BE2C (cell line): ENCODE measurements at places on chromosomes 5 and 9.

DNA sequence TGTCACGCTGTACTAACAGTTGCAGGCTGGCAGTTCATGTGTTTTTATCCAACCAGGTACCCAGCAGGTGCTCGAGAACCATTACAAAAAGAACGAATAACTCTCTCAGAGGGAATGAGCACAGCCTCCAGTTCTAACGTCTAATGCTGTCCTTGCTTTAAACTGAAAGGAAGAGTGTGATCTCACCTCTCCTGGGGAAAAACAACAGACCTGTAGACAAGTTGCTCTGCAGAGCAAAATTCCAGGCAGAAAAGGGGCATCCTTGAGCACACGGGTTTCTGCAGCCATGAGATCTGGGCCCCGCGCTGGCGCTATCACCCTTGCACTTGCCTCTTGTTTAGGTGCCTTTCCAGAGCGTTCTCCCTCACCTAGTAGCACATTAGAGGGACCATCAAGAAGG lies 92.5 kb upstream of the DNAH5 start:
- no peak for DNase-seq

GRCh38 chr5:96439477-96440184 lies 6.6 kb upstream of the PCSK1 start:
- DNase-seq: no peak

- DNase-seq: no peak
These were observed 4.9 kb downstream of the TRIM52 start for GRCh38 chr5:181255836-181256578.

DNA sequence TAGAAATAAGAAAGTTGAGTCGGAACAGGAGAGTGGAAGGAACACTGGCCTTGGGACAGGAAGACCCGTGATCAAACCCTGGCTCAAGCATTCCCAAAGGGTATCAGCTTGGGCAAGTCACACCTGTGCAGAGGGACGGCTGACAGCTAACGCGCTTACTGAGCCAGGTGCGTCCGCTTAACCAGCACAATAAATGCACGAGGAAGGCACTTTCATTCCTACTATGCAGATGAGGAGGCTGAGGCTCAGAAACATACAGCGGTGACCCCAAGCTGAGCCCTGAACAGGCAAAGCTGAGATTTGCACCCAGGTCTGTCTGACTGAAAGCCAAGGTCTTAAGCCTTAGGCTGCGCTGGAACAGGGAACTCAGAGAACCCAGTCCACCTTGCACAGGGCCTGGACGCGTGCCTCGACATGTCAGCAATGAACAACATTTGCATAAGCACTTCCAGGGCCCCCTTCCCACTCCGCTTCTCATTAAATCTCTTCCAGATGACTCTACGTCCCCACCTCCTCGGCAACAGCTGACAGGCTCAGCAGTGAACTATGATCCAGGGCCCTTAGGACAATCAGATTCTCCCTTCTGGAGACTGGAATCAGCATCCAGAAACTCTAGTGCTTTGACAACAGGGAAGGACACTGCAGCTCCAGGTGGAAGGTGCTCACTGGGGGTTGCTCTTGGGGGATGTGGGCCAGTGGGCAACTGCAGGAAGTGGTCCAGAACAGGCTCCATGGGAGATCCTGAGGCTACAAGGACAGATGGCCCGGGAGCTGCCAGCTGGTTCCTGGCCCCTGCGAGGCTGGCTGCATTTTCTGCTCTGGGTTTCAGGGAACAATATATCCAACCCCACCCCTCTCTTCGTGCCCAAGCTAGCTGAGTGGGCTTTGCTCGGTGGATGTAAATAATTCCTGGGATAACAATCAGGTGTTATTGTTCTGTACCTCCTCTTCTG lies 35.2 kb downstream of the SH3PXD2B start:
- peak; percentile 50 for DNase-seq

GRCh38 chr5:170720179-170720578 lies 63.3 kb upstream of the GABRP start:
- no peak for DNase-seq

DNA sequence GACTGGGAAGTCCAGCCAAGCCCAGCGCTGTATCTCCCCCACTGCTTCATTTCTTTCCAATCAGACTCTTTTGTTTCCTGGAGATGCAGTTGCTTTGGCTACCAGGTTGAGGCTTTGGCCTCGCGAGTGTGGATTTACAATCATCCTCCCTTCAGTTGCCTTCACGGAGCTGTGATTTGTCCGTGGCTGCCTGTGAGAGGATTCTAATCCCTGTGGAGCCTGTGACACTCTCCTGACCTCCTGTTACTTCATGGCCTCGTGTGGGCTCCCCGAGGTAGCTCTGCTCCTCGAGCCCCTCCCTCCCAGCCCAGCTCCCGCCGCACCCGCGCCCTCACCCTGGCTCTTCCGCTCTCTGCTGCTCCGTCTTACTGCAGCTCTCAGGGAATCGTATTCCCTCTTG lies 107.2 kb upstream of the STC2 start:
- no peak for DNase-seq

DNA sequence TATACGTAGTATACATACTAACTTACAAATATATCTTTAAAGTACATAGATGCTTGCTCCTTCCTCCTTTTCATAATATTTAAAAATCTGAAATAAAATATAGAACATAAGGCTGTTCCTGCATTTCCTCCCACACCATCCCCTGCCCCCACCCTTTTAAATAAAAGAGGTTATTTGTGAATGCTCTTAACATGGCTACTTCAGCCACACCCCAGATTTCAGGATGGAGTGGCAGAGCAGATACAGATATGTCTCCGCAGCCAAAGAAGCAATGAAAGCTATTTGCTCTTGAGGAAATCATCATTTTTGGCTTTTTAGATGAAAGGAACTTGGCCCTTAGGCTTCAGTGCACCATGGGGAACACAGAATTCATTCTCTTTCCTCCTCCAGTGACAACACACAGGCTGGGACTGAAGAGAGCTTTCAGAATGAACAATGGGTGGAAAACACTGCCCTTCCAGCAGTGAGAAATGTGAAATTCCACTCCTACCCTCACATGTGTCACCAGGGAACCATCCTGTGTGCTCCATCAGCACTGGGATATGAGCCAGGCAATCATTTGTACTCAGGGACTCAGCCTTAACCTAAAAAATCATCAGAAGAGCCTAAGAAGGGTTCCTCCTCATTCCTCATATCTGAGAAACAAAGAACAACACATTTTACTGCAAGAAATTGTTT lies 134.3 kb downstream of the PPP2R2B start:
- DNase-seq: no peak

DNA sequence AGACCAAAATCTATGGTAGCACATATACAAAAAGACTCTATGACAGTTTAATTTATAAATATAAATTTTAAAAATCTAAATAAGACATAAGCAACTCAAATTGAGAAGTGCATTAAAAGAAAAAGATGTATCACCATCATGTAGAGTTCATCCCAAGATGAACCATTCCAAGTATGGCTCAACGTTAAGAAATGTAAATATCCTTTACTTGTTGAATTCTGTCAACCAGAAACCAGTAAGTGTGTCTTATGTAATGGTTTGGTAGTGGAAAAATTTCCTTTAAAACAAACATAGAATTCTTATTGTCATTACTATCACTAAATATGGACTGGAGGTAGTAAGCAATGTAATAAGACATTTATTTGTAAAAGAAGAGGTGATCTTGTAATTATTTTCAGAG lies 87.3 kb downstream of the YIPF5 start:
- no peak for DNase-seq

DNA sequence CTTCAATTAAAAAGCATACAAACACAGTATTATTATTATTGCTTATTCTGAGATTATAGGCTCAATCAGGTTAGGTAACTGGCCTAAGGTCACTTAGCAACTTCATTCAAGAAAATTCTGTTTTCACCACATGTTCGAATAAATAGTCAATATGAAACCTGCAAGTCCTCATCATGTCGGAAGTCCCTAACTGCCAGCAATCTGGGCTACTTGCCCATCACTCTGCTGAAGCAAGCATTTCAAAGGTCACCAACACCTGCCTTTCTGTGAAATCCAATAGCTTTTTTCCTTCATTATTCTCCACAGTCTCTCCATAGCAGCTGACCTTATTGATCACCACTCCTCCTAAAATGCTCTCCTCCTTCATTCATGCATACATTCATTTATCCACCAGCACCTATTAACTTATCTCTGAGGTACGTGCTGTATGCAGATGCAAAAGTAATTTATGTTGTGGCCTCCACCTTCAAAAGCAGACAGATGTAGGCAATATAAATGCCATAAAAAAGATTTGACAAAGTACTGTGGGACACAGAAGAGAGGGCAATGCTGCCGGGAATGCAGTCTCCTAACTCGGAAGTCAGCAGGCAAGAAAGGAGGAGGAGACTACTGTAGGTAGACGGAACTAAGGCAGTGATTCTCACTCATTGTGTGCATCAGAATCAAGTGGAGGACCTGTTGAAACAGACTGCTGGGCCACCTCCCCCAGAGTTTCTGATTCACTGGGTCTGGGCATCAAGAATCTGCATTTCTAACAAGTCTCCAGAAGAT lies 310.9 kb downstream of the BNC2 start:
- no peak for DNase-seq

DNA sequence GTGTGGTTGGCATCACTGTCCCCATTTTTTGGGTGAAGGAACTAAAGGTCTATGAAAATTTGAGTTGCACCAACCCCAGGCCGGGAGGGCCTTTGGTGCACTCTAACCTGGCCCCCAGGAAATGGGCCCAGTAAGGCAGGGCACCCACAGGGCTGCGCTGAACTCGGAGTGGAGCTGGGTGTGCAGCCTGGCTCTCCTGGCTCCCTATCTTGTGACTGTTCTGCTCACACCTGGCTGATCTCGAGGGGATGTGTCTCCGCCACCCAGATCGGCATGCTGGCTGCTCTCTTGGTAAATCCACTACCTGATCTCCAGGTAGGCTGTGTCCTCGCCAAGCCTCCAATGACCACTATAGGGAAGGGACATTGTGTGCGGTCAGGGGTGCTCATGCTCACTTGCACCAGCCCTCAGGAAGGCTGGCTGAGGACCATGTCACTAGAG lies 259.8 kb downstream of the NSG2 start:
- DNase-seq: no peak

- DNase-seq: peak; percentile 99
These were observed 31.6 kb upstream of the ENHO start for GRCh38 chr9:34554211-34555001.

GRCh38 chr9:91935066-91935749 lies 14.8 kb downstream of the ROR2 start:
- DNase-seq: no peak

DNA sequence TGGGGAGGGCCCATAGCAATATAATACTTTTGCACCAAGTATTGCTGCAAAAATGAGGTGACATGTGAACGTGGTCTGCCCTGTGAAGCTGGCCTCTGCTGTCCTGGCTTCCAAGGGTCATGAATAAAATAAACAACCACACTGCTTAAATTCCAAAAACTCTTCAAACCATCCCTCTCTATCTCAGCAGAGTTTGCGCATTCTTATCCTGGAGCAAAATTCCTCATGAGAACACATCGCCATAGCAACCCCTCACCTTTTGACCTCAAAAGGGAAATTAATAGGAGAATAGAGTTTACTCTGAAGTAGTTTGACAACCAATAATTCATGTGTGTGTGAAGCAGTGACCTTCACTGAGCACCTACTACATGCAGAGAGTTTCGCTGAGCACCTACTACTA lies 342.9 kb downstream of the SPOCK1 start:
- no peak for DNase-seq

GRCh38 chr5:133376986-133377385 lies 235.4 kb downstream of the FSTL4 start:
- no peak for DNase-seq

DNA sequence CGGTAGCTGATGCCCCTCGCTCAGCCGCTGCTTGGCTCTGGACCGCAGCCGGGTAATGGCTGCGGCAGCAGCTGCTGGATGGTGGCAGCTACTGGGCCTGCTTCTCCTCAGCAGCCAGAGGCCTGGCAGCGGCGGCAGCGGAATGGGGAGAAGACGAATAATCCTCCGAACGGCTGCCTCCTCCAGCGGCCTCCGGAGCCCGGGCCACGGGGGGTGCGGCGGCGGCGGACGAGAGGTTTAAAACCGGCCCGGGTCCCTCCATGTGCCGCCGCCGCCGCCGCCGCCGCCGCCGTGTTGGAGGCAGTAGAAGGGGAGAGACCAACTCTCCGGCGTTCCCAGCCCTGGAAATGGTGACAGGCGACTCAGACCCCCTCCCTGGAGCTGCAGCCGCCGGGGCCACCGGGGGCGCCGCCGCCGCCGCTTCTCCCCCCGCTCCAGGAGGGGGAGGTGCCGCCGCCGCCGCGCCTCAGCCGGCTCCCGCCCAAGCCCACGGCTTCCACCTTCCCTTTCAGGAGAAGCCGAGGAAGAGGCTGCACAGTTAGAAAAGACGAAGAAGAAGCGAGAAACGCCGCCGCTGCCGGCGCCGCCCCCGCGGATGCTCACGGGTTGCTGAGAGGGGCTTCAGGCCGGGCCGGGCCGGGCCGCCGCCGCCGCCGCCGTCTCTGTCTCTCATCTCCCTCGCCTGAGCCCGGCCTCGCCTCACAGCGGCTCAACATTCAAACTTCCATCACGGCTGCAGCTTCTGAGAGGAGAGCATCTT lies 118.4 kb upstream of the PRSS3 start:
- DNase-seq: peak; percentile 80
